Cardiac muscle cell (in vitro differentiated cells and primary cell): ENCODE measurements at places on chromosomes 13 and 19.
A peak's percentile ranks its signal among the peaks of the same experiment; 100 is the strongest.

GRCh38 chr13:52447354-52447753, 3.1 kb downstream of the VPS36 start:
- no peak for DNase-seq

DNA sequence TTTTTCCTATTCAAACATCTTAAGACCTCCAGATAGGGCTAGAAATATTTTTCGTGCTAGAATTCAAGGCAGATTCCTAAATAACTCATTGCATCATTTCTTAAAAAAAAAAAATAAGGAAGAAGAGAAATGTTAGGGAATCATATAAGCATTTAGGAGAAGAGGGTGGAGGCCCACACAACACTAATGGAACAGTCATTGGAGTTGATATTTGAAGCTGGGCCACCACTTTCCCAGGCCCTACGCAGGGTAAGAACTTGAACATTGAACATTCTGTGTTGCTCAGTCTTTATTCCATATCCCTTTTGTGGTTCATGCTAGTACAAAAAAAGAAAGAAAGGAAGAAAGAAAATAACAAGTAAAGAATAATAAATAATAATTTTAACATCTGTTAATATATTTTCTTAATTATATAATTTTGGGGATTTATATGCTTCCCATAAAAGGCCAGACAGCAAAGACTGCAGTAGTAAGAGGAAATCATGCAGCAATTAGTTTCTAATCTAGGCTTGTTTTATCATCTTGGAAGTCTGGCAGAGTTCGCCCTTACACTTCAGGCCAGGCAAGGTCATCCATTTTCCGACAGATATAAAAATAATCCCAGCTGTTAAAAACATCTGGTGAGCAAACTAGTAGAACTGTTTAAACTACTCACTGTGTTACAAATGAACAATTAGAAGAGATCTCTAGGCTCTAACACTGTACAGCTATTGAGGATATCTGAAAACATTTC, 127.7 kb downstream of the FRY start:
- DNase-seq: peak; percentile 49

DNA sequence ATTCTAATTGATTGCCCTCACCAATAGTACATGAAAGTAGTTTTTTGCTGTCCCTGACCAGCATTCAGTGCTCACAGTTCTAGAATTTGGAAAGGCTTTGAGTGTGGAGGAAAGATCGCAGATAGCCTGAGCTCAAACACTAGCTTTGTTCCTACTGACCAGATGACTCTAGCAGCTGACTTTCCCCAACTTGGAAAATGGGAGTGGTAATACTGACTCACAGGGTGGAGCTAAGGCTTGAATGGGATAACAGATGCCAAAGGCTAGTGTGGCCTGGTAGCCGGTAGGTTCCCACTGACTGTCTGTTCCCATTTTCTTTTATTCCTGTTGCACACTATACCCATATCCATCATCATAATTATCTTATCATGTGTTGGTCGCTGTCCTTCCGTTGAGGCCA, 3.7 kb downstream of the ZSCAN22 start:
- no peak for DNase-seq

GRCh38 chr13:94192431-94192975, 287.0 kb downstream of the DCT start:
- DNase-seq: peak; percentile 30

GRCh38 chr13:112962911-112963625, 5.9 kb upstream of the MCF2L start:
- DNase-seq: no peak

- DNase-seq: peak; percentile 73
Measured at GRCh38 chr13:31476753-31477152, 262.6 kb upstream of the RXFP2 start.

DNA sequence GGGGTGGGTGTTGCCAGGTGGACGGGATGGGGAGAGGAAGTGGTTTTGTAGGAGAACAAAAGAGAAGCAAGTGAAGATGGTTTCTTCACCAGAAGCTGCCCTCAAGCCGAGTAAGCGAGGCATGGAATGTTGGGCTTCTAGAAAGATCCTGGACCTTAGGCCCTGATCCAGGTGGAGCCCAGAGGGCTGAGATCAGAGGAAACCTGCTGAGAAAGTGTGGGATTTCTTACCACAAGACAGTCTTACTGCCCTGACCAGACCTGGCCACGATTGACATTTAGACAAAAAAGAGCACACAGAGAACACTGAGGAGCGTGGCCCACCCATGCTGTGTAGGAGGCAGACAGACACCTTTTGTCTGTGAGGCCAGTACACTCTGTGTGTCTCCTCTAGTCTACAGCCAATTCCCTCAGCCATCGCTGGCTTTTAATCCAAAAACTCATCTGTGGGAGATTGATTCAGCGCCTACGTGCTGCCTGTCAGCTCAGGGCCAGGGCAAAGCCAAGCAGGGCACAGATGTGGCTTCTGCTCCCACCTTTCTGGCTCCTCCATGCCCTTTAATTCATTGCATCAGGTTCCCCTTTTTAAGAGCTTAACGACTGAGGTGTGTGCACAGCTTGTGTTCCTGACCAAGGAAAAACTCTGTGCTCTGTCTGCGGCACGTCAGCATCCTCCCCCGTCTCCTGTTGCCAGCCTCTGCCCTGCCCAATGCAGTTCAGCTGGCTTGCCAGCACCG, 123.3 kb downstream of the AKAP11 start:
- no peak for DNase-seq

- peak; percentile 55 for DNase-seq
Measured at GRCh38 chr13:101529422-101529821, 76.9 kb downstream of the ITGBL1 start.
